ENCODE measurements at places on chromosomes 6 and 20.
A peak's percentile ranks its signal among the peaks of the same experiment; 100 is the strongest.

DNA sequence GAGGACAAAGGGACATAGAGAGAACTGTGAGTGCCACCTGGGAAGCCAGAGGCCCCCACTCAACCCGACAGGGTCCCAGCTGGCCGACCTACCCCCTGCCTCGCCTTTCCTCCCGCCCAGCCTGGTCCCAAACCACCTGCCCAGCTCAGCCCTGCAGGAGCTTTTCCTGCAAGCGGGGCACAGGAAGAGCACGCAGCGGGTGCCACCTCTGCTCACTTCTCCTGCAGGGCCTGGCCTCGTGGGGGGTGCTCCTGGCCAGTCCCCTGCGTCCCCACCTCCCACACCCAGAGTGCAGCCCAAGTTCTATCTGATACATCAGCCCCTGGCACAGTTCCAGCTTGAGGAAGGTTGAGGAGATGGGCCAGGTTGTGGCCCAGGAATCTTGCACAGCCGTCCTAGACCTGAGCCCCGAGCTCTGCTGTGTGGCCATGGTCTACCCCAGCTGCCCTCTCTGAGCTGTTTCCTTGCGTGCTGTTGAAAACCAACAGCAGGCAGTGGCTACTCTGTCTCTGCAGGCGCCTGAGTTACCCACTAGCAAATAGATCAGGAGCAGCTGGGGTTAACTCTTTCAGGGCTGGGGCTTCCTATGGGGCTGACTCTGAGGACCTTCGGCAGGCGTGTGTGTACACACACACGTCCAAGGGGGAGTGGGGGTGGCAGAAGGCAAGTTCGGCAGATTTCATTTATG lies 1.7 kb downstream of the NECAB3 start:
- DNase-seq = no peak

DNA sequence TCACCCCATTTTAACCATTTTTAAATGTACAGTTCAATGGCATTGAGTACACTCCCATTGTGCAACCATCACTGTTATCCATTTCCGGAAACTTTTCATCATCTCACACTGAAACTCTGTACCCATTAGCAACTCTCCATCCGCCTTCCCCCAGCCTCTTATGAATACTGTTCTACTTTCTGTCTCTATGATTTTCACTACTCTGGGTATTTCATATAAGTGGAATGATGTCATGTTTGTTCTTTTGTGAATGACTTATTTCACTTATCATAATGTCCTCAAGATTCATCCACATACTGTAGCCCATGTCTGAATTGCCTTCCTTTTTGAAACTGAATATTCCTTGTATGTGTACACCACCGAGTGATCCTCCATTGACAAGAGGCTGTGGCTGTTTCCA lies 92.9 kb upstream of the TOX2 start:
- DNase-seq = no peak

GRCh38 chr20:21356386-21356785 lies 40.9 kb downstream of the NKX2-4 start:
- DNase-seq = no peak

DNA sequence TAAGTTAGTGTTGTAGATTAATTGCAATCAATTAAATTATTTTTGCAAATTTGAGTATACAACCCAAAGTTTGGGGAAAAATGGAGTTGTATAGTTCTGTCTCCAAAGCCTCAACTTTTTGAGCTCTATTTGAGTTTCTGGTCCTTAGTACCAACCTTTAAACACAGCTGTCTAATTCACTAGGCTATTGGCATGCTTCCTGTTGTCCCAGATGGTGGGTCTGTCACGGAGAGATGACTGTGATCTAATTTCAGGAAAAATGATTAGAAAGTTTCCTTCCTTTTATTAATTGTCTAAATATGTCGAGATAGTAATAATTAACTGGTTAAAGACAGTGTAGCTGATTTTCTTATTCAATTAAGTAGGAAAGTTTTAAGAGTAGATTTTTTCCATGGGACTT lies 109.6 kb downstream of the SCAF8 start:
- DNase-seq = no peak

- no peak for DNase-seq
These were observed 29.0 kb downstream of the RTN4IP1 start for GRCh38 chr6:106600329-106600728.

DNA sequence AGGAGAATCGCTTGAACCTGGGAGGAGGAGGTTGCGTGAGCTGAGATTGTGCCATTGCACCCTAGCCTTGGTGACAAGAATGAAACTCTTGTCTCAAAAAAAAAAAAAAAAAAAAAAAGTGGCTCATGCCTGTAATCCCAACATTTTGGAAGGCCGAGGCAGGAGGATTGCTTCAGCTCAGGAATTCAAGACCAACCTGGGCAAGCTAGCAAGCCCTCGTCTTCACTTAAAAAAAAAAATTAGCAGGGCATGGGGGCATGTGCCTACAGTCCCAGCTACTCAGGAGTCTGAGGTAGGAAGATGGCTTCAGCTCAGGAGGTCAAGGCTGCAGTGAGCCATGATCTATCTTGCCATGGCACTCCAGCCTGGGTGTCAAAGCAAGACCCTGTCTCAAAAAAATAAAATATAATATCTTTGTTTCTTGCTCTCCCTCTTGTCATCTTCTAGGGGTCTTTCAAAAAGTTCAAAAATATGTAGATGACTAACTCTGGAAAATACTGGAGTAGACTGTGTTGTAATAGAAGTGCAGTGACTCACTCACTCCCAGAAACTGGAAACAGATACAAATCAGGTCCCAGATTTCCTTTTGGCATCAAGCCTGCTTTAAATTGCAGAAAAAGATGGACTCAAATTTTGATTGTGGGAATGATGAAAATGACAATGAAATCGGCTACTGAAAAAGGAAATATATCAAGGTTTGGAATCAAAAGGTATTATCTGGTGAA lies 2.8 kb upstream of the GINM1 start:
- peak; percentile 72 for DNase-seq

- DNase-seq = no peak
These were observed 43.5 kb upstream of the PCMTD2 start for GRCh38 chr20:64211874-64212658.
